IMR-90 (cell line): ENCODE measurements at places on chromosomes 5 and 9. TPM values are rescaled to one million over a fixed set of nuclear protein-coding genes. Genes with fewer than 3 reads are reported as not detected.

ERP44 gene
- total RNA-seq: 9.1 and 16.1 TPM in 2 replicates

FANCC gene
- 6.3 and 6.4 TPM in 2 replicates for total RNA-seq

LRRC19 gene
- not detected in 2 replicates for total RNA-seq

DRD1 gene
- 0.18 and 0.28 TPM in 2 replicates for total RNA-seq

MATR3 gene
- 207 and 367 TPM in 2 replicates for total RNA-seq

DPYSL3 gene
- total RNA-seq: 46.1 and 50.2 TPM in 2 replicates

PKD2L2 gene
- not detected in 2 replicates for total RNA-seq

IFNA21 gene
- total RNA-seq: not detected in 2 replicates

GRXCR2 gene
- total RNA-seq: not detected in 2 replicates

AIF1L gene
- total RNA-seq: 0.18 and 0.28 TPM in 2 replicates

LCN9 gene
- total RNA-seq: not detected in 2 replicates

DNA sequence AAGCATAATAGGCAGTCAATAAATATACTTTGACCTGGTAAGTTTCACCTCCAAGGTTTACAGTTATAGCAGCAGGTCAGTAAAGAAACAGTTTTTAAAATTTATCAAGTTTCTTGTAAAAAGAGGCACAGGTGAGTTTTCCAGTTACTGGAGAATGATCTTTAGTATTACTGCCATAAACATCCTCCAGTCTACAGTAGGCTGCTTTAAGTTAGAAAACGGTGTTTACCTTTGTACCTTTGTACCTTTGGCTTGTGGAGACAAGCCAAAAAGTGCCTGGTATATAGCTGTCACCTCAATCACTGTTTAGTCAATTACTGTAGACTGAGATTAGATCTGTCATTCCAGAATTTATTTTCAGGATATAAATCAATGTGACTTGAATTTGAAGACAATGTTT is 42.7 kb upstream of the SRFBP1 start:
- no peak for DNase-seq
- no peak overlapping the region for H3K4me3 ChIP-seq
- H3K27ac ChIP-seq: no peak overlapping the region
- no peaks in the 10 kb centered on the region for H3K36me3 ChIP-seq
- no peaks in the 10 kb centered on the region for H3K27me3 ChIP-seq
- no peaks in the 10 kb centered on the region for H3K4me1 ChIP-seq

GRCh38 chr5:61598126-61598525 is 266.1 kb downstream of the ZSWIM6 start:
- H3K36me3 ChIP-seq: no peaks in the 10 kb centered on the region
- peaks cover 5% of the 10 kb centered on the region; the same call in 1 of the 2 replicates for H3K4me1 ChIP-seq
- no peak overlapping the region for H3K4me3 ChIP-seq
- DNase-seq: no peak

DNA sequence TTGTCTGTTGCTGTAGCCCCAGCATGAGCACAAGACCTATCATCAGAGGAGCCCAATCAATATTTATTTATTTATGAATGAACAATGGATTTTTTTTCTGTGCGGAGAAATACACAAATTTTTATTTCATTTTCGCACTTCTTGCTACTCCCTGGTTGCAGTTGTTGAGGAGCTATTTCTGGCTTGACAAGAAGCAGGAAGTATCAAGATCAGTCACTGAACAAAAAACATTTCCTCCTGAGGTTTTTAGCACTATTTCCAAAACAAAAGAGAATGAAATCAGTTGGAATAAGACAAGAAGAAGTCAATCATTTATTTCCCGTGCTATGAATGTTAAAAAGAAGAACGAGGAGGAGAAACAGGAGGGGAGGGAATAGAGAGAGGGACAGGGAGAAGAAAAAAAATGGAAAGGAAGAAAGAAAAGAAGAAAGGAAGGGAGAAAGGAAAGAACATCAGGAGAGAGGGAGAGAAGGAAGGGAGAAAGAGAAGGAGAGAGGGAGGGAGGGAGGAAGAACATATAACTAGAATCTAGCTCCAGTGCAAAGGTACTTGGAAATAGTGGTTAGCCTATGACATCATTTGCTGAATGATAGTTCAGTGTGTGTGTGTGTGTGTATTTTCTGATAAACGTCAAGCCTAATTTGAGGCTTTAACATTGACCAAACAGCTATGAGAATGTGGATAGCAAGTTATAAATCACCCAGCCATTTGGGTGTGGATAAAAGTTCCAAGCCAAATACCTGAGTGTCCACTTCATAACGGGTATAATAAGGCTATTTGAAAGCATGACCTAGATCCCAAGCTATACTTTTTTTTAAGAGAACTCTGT is 586.0 kb downstream of the EBF1 start:
- H3K4me1 ChIP-seq: no peaks in the 10 kb centered on the region
- H3K27ac ChIP-seq: no peak overlapping the region
- H3K27me3 ChIP-seq: no peaks in the 10 kb centered on the region
- H3K36me3 ChIP-seq: no peaks in the 10 kb centered on the region
- DNase-seq: no peak

DNA sequence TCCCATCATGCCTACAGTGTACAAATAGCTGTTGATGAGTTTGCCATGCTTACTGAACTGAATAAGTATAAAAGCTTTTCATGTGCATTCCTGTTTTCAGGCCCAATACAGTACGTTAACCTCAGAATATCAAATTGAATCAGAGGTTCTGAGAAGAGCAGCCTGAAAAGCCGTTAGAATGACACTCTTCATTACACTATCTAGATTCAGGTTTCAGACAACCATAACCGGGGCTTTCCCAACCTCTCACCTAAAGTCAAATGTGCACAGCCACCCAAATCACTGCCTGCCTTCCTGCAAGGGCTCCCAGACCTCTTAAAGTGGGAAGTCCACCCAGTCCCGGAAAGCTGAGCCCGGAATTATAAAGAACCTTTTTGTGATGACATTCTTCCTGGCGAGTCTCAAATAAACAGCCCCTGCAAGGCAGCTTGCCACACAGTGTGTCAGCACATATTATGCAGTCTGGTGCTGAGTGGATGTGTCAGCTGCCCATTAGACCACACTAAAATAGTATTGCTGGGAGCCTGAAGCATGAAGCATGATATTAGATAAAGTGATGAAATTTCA is 245.8 kb downstream of the TLE4 start:
- H3K27me3 ChIP-seq: peaks cover 8% of the 10 kb centered on the region
- H3K27ac ChIP-seq: no peak overlapping the region
- DNase-seq: no peak
- H3K4me3 ChIP-seq: no peak overlapping the region
- no peaks in the 10 kb centered on the region for H3K36me3 ChIP-seq

DNA sequence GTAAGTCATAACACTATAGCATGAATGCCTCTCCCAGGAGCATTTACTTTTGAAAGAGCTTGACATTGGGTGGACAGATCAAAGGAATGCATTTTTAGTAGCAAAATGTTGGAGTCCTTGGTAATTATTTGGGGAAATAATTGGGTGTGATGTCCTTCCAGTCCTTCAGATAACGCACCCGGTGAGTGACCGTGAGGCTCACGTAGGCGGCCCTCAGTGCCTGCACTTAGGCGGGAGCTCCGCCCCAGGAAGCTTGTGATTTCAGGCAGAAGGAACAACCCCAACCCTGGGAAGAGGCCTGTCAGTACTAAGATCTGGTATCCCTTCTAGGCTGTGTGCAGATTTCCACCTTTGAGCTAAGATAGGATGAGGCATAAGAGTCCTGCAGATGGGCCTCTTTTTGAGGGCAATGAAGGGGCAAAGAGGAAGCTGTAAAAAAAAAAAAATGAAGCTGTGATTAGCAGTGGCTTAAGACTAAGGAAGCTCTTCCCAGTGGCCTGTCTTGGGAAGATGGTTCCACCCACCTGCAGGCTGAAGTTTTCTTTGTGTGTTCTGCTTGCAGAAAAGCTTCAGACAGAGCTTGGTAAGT is 14.9 kb downstream of the BTNL9 start:
- no peak for DNase-seq
- H3K27ac ChIP-seq: no peak overlapping the region
- H3K36me3 ChIP-seq: no peaks in the 10 kb centered on the region
- H3K4me1 ChIP-seq: no peaks in the 10 kb centered on the region

DNA sequence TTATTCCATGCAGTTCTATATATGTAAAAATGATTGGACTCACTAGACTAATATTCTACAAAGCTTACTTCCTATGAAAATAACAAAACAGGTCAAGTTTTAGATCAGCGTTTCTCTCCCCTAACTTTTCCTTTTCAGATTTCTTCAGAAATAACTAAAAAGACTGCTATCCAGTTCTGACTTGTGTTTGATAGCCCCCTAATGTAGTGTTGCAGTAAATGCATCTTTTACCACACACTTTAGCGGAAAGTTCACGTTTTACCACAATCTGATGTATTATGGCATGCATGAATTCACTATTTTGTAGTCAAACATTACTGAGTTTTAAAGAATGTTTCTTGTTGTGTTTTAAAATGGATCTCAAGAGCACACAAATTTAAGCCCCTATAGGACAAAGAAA is 292.7 kb downstream of the RAB3C start:
- H3K27ac ChIP-seq: no peak overlapping the region
- H3K4me3 ChIP-seq: no peak overlapping the region
- H3K4me1 ChIP-seq: no peaks in the 10 kb centered on the region
- H3K36me3 ChIP-seq: no peaks in the 10 kb centered on the region
- no peak for DNase-seq

DNA sequence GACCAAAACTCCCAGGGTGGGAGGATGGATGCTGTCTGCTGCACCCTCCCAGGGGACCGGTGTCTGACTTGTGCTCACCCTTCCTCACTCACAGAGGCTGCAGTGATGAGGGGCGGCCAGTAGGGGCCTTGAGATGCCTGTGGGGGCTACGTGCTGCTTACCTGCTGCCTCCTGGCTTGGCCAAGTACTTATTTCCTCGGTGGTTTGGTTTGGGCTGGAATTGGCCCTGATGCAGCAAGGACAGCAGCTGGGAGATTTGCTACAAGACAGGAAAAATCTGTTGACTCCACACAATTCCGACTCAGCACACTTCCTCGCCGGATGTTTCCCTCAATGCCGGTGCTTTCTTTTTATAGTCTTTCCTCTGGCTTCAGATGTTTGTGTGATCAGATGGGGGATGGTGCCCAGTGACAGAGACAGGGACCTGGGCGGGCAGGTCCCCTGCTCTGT is 6.6 kb downstream of the PCDH12 start:
- no peaks in the 10 kb centered on the region for H3K4me1 ChIP-seq
- DNase-seq: no peak
- no peak overlapping the region for H3K4me3 ChIP-seq
- no peak overlapping the region for H3K27ac ChIP-seq

- H3K4me3 ChIP-seq: no peak overlapping the region
- H3K27me3 ChIP-seq: peaks cover 2% of the 10 kb centered on the region; the same call in 1 of the 2 replicates
- no peaks in the 10 kb centered on the region for H3K36me3 ChIP-seq
- no peaks in the 10 kb centered on the region for H3K4me1 ChIP-seq
Observed at GRCh38 chr5:133665571-133665970, 53.2 kb upstream of the FSTL4 start.

GRCh38 chr5:174799121-174799520 is 74.7 kb downstream of the MSX2 start:
- no peak overlapping the region for H3K4me3 ChIP-seq
- peak overlapping the region; percentile 36; the same call in 1 of the 2 replicates for H3K27ac ChIP-seq
- peaks cover 6% of the 10 kb centered on the region for H3K27me3 ChIP-seq
- DNase-seq: no peak
- H3K36me3 ChIP-seq: no peaks in the 10 kb centered on the region

DNA sequence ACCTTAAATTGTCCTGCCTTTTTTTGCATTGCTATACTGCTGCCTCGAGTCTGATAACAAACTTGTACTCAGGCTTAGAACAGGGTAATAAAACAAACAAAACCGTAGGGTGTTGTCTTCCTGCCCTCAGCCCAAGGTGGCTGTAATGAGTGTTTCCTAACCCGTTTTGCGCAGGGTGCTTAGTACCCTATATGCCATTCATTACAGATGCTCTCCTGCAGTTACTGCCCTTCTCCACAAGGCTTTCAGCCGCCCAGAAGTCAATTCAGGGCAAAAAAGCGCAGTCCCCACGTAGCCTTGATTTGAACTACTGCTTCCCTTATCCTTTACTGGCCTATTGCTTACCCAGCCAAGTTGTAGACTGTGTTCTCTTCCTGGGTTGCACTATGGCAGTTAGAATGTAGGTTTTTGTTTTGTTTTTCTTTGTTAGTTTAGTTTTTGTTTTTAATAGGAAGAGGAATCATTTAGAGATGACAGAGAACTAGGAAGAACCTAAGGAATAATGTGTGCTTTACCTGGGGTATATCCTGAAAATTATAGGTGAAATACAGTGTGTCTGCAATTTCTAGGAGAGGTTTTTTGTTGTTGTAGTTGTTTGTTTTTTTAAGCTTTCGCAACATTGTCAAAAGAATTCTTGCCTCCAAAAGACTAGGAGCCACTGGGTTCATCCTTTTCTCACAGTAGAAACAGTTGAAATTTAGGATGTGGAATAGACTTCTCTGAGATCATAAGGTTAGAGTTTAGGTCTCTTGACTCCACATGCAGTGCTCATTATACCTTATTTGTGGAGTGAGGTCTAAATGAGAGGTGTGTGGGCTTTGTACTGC is 1.3 kb downstream of the HMGXB3 start:
- H3K36me3 ChIP-seq: peaks cover 12% of the 10 kb centered on the region
- peak overlapping the region; percentile 75 for H3K27ac ChIP-seq
- DNase-seq: peak; percentile 75
- no peaks in the 10 kb centered on the region; the same call in 1 of the 2 replicates for H3K4me1 ChIP-seq

GRCh38 chr5:40409601-40410000 is 270.1 kb upstream of the PTGER4 start:
- DNase-seq: no peak
- H3K36me3 ChIP-seq: no peaks in the 10 kb centered on the region
- peaks cover 4% of the 10 kb centered on the region for H3K4me1 ChIP-seq
- no peaks in the 10 kb centered on the region for H3K27me3 ChIP-seq
- H3K4me3 ChIP-seq: no peak overlapping the region
- H3K27ac ChIP-seq: no peak overlapping the region

DNA sequence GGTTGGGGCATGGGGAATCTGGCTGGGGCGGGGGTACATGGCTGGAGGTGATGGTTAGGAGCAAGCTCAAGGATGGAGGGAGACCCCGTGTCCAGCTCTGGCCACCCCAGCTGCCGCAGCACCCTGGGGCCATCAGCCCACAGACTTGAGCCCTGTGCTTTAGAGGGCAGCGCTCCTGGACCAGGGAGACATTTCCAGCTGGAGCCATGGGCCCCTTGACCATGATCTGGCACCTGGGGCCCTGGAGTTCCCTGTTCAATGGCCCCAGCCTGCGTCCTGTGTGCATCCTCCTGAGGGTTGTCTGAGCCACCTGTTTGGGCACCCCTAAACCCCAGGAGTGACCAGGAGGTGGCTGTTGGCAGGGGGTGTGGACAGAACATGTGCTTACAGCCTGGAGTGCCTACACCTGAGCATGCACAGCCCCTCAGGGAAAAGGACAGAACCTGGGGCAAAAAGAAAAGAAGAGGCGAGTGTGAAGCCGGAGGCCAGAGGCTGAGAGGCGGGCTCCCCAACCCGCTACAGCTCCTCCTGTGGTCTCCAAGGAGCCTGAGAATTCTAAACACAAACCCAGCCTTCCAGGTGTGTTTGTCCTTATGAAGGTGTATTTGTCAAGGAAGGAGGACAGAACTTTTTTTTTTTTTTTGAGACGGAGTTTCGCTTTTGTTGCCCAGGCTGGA is 126.7 kb downstream of the C9orf50 start:
- H3K4me1 ChIP-seq: peaks cover 54% of the 10 kb centered on the region
- no peak overlapping the region for H3K4me3 ChIP-seq
- peaks cover 2% of the 10 kb centered on the region; the same call in 1 of the 2 replicates for H3K36me3 ChIP-seq

GRCh38 chr5:78300464-78301045 is 6.1 kb upstream of the AP3B1 start:
- peak; percentile 23 for DNase-seq
- H3K4me1 ChIP-seq: peaks cover 3% of the 10 kb centered on the region
- no peak overlapping the region for H3K27ac ChIP-seq
- no peaks in the 10 kb centered on the region for H3K36me3 ChIP-seq
- no peak overlapping the region for H3K4me3 ChIP-seq
